Tongue (tissue), 3 donors: ENCODE measurements at places on chromosomes 11 and 22. TPM values are rescaled to one million over a fixed set of nuclear protein-coding genes. Genes with fewer than 3 reads are reported as not detected.

The ARHGAP8 gene
- total RNA-seq, result 1.1 TPM

The TMPRSS4 gene
- total RNA-seq, result 7.0 TPM

The CDKN1C gene
- total RNA-seq, result 311 TPM

The SSTR3 gene
- 0.10 TPM for total RNA-seq

The SAA4 gene
- not detected for total RNA-seq

The TSGA10IP gene
- total RNA-seq, result not detected

The KRTAP5-6 gene
- not detected for total RNA-seq

The KRTAP5-11 gene
- not detected for total RNA-seq

The MMP27 gene
- 1.6 TPM for total RNA-seq

The BRMS1 gene
- 23.6 TPM for total RNA-seq

The FAM181B gene
- 1.9 TPM for total RNA-seq

The C11orf71 gene
- 9.3 TPM for total RNA-seq

The APOL3 gene
- total RNA-seq, result 17.1 TPM

The MMP12 gene
- total RNA-seq, result not detected

The ZNF280A gene
- total RNA-seq, result not detected

The SCN4B gene
- total RNA-seq, result 4.1 TPM

The ISX gene
- not detected for total RNA-seq

The ELF5 gene
- total RNA-seq, result 7.3 TPM

The GP1BB gene
- 19.0 TPM for total RNA-seq

The SLC43A3 gene
- 49.4 TPM for total RNA-seq

The EI24 gene
- 49.1 TPM for total RNA-seq

The EPS8L2 gene
- total RNA-seq, result 88.3 TPM

The C1QTNF5 gene
- 24.8 TPM for total RNA-seq

The SMC1B gene
- total RNA-seq, result 0.10 TPM

The UCP3 gene
- 1.4 TPM for total RNA-seq

The CHRM1 gene
- total RNA-seq, result 0.10 TPM

The CABP4 gene
- total RNA-seq, result 1.1 TPM

The PHF21B gene
- 0.21 TPM for total RNA-seq

The SULT4A1 gene
- 0.92 TPM for total RNA-seq

The OVCH2 gene
- total RNA-seq, result 1.4 TPM

The GGT1 gene
- total RNA-seq, result 1.1 TPM

The CARD16 gene
- 3.3 TPM for total RNA-seq

The MRGPRF gene
- 20.5 TPM for total RNA-seq
